Caudate nucleus (tissue), 63 donors: ENCODE measurements at places on chromosomes 3 and 15.

DNA sequence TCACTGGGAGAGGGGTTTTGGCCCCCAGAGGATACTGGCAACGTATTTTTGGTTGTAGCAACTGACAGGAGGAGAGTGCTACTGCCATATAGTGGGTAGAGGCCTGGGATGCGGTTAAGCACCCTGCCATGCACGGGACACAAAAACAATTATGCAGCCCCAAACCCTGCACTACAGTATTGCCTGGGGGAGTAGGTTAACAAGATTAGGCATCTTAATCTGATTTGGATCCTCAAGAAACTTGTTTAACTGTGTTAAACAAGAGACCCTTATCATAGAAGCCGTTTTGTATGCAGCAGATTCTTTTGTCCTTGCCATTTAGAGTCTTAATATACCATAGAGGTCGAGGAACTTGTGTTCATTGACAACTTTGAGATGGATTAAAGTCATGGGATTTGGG, 3.4 kb downstream of the PHLDB2 start:
- DNase-seq, result no peak

GRCh38 chr3:82474711-82475110, 713.3 kb upstream of the GBE1 start:
- DNase-seq, result no peak

DNA sequence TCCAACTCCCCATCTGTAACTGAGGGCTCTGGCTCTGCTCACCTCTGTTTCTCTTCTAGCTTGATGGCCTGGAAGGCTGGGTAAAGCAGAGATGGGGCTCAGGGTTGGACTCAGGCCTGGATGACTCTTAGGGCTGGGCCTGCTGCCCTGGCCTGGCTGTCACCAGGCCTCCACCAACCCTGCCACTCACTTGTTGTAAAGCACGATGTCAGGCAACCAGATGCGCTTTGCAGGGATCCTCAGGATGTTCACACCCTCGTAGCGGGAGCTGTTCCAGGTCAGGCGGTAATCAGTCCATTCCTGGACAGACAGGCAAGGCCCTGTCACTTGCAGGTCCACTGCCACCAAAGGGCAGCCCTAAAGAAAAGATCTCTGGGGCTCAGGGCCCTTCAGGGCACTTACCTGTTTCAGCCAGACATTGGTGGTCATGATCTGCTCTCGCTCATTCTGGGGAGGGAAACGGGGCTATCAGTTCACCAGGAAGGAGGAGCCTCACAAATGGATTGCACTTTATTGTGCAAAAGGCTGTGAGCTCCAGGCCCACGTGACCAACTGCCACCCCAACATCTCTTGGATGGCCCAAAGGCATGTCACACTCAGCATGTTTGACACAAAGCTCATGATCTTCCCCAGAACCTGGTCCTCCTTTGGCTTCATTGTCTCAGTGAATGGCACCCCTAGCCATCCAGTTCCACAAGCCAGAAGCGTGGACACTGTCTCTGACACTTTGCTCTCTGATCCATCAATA, 9.9 kb downstream of the CHRNB4 start:
- DNase-seq, result no peak

GRCh38 chr15:99704444-99704838, 28.8 kb downstream of the LYSMD4 start:
- peak; percentile 18 for DNase-seq

DNA sequence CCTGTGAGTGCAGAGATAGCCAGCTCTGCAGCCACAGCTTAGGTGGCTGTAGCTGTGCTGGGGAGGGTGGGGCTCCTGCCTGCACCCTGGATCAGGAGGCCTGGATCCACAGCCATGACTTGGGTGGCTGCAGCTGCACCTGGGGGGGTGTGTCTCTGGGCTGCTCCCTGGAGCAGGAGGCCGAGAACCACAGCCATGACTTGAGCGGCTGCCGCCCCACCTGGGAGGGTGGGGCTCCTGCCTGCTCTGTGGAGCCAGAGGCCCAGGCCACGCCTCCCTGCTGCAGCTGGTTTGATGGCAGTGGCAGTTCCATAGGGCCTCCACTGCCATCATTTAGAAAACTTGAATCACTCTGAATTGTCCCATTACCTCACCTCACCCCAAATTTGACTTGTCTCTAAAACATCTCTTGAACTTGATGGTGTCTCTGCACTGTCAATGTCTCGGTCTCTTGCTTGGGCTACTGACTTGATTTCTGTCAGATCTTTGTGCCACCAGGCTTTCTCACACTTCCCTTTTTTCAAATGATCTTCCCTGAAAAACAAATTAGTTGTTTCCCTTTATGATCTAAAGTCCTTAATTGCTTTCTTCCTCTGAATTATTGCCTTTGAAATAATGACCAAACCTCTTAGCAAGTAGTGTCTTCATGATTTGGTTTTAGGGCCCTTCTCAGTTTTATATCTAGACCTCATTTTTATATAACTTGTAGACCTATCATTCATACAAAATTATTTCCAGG, 313.2 kb upstream of the MME start:
- DNase-seq, result no peak

DNA sequence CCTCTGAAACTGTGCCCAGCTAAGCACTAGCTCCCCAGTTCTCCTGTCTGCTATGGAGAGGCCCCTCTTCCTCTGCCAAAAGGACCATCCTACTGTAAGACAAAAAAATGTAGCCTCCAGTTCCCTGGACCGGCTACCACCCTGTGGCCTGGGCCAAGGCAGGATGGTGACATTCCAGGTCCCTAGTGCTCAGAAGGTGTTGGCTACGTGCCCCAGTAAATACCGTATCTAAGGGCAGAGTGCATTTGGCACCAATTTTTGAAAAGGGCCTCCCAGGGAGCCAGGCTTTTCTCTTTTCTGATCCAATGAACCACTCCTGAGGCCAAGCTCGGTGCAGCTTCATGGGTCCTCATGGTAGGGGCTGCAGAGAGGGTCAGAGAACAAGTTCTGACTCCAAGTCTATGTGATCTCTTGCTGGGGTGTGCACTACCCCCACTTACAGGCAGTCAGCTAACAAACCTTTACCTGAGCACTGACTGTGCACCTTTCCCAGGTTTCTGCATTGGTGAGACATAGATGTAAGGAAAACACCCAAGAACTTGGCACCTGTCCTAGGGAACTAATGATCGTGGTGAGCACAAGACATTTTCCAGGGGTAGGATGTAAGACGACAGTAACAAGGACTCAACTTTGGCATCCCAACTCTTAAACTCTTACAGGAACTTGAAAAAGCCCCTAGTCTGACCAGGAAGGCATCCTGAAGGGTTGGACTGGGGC, 32.6 kb downstream of the TLE3 start:
- DNase-seq, result no peak

DNA sequence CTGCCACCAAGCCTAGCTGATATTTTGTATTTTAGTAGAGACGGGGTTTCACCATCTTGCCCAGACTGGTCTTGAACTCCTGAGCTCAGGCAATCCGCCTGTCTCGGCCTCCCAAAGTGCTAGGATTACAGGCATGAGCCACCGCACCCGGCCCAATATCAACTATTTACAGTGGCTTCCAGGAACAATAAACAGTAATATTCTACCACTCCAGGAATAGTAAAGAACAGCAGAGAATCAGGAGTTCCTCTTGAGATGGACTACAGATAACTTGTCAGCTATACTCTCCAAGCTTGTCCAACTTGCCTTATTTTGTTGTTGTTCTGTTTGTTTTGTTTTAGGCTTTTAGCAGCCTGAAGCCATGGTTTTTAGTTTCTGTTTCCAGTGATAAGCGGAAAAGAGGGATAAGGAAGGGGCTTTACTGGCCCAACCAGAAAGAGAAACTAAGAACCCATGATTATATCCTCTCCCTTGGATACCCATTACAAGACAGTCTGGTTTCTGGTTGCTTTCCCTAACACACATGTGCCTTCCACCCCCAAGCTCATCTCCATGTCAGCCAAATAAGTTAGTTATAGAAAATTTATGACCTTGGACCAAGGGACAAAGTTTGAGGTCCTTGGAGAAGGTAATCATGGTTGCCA, 36.7 kb downstream of the ARHGEF3 start:
- no peak for DNase-seq

GRCh38 chr3:123153125-123154019, 48.4 kb upstream of the SEC22A start:
- DNase-seq, result no peak

GRCh38 chr15:29360152-29360551, 90.5 kb upstream of the NSMCE3 start:
- DNase-seq, result no peak

DNA sequence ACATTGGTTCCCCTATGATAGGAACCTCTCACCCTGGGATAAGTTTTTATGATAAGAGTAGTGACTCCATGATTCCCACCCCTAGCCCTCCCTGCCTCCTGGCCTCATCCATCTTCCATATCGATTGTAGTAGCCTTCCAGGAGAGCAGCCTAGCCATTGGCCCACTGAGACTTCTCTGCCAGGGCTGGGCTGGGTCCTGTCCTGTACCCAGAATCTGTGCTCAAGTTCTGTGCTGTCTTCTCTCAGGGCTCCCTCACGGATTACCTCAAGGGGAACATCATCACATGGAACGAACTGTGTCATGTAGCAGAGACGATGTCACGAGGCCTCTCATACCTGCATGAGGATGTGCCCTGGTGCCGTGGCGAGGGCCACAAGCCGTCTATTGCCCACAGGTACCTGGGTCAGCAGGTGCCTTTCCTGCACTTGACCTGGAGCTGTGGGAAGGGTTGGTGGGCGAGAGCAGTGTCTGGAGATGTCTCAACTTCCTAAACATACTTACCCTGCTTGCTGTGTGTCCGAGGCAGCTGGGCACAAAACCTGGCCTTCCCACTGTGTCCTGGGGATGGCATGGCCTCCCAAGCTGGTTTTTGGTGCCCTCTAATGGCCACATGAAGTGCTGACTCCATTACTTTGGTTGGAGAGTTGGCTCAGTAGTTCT, 16.6 kb upstream of the EXOG start:
- DNase-seq, result peak; percentile 10

GRCh38 chr3:111727843-111728565, 131.1 kb upstream of the PHLDB2 start:
- no peak for DNase-seq

GRCh38 chr15:50933341-50933740, 24.9 kb downstream of the AP4E1 start:
- no peak for DNase-seq

- DNase-seq, result no peak
Measured at GRCh38 chr3:40968666-40969065, 230.6 kb upstream of the CTNNB1 start.

DNA sequence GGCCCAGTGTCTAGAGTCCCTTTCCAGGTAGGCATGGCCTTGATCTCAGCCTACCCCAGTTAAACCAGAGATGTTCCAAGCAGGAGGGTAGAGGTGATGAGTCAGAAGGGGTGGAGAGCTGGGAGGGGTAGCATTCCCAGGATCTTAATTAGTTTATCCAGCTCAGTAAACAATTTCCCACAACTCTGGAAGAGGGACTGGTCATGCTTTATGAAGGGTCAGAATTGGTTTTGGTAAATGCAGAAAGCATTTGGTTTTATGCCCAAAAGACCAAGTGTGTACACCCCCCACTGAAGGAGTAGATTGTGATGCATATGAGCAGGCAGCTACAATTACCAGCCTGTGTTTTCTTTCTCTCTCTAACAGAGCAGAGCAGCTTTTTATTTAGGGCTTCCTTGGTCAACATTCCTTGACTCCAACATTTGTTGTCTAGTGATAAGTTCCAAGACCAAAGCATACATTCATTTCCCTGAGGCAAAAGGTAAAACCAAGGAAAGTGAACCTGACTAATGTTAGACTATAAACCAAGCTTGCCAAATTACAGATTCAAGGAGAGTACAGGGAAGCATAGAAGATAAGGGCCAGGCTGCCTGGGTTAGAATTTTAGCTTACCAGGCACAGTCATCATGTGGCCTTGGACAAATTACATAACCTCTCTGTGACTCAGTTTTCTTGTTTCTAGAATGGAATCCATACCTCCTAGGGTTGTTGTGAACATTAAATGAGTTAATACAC, 17.6 kb downstream of the EXOSC7 start:
- DNase-seq, result no peak

DNA sequence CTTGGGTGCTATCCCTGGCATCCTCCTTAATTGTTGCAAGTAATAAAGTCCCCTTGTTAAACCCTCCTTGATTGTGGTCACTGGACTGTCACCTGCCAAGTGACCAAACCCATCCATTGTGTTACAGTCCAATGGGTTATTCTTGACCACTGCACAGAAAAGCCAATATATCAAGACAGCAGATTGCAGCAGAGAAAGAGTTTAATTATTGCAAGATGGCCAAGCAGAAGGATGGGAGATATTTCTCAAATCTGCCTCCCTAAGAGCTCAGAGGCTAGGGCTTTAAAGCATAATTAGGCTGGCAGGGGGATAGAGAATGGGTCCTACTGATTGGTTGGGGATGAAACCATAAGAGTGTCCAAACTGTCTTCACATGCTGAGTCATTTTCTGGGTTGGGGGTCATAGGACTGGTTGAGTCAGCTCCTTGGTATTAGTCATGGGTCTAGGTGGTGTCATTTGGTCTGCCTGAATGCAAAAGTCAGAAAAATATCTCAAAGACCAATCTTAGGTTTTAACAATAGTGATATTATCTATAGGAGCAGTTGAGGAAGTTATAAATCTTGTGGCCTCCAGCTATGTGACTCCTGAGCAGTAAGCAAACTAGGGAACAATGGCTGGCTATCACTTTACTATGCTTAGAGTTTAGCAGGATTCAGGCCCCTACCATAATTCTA, 19.1 kb upstream of the XYLB start:
- DNase-seq, result no peak

- no peak for DNase-seq
Measured at GRCh38 chr3:152595975-152596821, 238.7 kb upstream of the P2RY1 start.

DNA sequence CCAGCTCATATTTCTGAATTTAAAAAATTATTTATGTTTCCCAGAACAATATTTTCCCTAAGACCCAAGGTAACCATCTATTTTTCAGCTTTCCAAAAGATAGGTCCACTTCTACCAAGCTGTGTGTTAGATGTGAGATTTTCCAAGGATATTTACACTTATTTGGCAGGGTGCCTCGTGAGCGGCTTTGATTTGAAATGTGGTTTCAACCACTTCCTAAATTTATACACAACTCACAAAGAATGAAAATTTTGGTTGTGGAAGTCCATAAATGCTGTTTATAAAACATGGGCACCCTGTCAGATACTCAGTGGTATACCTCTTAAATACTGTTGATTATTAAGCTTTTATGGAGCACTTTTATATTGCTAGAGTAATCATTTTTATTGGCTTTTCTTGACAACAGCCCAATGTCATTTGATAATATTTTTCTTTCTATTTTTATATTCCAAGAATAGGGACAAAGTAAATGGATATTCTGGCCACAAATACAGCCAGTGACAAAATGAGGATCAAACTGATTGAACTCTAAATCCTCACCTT, 57.6 kb downstream of the GAP43 start:
- DNase-seq, result no peak
